Activated CD4-positive, alpha-beta memory T cell treated with anti-CD3 and anti-CD28 coated beads for 36 hours (primary cell): ENCODE measurements at places on chromosomes 2 and 18. TPM values are rescaled to one million over a fixed set of nuclear protein-coding genes. Genes with fewer than 3 reads are reported as not detected.

Gene SERPINB4
- not detected for total RNA-seq

DNA sequence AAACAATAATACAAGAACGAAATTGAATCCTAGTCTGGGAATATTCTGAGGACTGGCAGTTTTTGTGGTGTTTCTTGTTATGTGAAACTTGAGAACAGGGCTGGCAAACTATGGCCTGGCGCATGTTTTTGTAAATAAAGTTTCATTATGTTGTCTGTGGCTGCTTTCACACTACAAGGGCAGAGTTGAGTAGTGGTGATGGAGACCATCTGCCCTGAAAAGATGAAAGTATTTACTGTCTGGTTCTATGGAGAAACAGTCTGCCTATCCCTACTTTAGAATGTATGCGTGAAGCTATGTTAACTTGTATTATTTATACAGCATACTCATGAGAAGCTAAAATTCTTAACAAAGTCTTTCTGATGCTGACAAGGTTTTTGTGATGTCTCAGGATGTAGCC is 351.9 kb downstream of the LRRTM1 start:
- DNase-seq: no peak
- H3K4me1 ChIP-seq: no peaks in the 10 kb centered on the region
- no peak overlapping the region for H3K27ac ChIP-seq
- no peaks in the 10 kb centered on the region for H3K27me3 ChIP-seq
- no peak overlapping the region for H3K4me3 ChIP-seq

DNA sequence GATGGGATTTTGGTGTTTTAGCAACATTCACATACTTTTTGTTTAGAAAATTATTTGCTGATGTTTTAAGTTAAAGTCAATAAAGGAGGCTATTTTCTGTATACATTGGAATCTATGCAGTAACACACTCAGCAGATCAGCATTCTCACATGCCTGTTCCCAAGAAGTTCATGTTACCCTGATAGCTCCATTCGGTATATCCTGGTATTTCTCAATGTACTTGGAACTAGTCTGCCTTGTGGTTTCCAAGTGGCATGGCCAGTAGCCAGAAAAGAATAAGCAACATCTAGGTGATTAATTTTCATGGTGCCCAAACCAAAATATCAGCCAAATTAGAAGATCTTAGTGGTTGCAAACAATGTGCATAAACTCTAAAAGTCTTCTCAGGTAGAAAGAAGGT is 5.2 kb upstream of the NCAPH start:
- H3K36me3 ChIP-seq: peaks cover 33% of the 10 kb centered on the region
- peaks cover 49% of the 10 kb centered on the region for H3K4me1 ChIP-seq
- DNase-seq: no peak
- H3K4me3 ChIP-seq: no peak overlapping the region
- H3K27ac ChIP-seq: no peak overlapping the region
- H3K27me3 ChIP-seq: no peaks in the 10 kb centered on the region

- peaks cover 8% of the 10 kb centered on the region for H3K4me1 ChIP-seq
- DNase-seq: no peak
- no peaks in the 10 kb centered on the region for H3K27me3 ChIP-seq
- no peak overlapping the region for H3K4me3 ChIP-seq
- peaks cover 13% of the 10 kb centered on the region for H3K36me3 ChIP-seq
Measured at GRCh38 chr2:61288070-61288841, 126.3 kb downstream of the C2orf74 start.

DNA sequence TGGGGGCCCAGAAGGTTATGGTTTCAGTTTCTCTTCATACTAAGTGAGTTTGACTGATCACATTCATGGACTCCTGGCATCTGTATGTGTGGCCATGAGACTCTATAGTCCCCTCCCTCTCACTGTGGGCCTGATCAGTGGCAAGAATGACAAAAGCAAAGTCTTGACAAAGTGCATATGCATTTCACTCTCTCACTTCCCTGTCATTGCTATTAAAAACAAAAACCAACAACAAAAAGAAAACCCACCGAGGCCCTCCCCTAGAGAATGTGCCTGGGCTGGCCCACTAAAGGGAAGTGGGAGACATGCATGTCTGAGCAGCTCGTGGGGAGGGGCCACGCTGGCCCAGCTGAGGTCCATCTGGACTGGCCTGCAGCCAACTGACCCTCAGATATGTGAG is 600.1 kb upstream of the RAB6C start:
- H3K27me3 ChIP-seq: no peaks in the 10 kb centered on the region
- H3K27ac ChIP-seq: no peak overlapping the region
- H3K4me1 ChIP-seq: no peaks in the 10 kb centered on the region
- H3K36me3 ChIP-seq: no peaks in the 10 kb centered on the region
- no peak for DNase-seq
- H3K4me3 ChIP-seq: no peak overlapping the region

DNA sequence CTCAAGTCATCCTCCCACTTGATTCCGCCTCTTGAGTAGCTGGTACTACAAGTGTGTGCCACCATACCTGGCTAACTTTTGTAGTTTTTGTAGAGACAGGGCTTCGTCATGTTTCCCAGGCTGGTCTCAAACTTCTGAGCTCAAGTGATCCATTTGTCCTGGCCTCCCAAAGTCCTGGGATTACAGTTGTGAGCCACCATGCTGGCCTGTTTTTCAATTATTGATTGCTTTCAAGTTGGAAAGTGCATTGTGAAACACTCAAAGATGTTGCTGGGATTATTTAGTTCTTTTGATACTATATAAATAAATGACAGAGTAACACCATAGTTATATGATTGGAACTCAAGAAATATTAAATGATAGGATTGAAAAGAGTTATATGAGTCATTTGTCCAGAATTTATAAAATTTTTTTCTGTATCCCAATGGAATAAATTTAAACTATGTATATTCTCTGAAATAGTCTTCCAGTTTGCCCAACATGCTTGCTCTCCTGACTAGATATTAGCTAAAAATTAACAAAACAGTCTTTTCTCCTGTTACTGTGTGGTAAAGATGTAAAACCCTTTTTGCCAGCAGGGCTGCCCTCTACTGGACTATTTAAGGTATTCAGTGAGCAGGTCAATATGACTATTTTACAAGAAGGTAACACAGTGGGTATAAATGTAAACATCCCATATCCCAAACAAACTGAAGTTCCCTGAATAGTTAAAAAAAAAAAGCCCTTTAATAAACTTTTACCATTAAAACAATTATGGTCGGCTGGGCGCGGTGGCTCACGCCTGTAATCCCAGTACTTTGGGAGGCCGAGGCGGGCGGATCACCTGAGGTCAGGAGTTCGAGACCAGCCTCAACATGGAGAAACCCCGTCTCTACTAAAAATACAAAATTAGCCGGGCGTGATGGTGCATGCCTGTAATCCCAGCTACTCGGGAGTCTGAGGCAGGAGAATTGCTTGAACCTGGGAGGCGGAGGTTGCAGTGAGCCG is 42.7 kb downstream of the ACSL3 start:
- peaks cover 2% of the 10 kb centered on the region for H3K36me3 ChIP-seq
- H3K4me3 ChIP-seq: no peak overlapping the region
- H3K27ac ChIP-seq: no peak overlapping the region
- peaks cover 13% of the 10 kb centered on the region for H3K4me1 ChIP-seq
- DNase-seq: peak; percentile 34

Gene LYG2
- total RNA-seq: not detected

DNA sequence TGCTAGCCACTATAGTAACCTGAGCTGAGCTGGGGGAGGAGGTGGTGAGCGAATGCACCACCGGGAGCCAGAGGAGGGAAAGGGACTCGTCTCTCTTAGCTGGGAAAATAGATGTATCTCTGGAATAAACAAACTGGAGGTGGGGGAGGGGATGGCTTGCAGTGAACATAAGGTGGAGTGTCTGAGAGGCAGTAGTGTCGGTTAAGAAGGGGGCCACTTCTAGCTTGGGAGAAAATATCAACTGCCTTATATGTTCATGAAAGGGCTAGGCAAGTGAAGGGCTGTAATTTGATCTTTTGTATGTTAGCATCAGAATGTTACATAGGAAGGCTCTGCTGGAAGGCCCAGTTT is 2.2 kb downstream of the SETBP1 start:
- H3K27me3 ChIP-seq: peaks cover 30% of the 10 kb centered on the region
- H3K27ac ChIP-seq: no peak overlapping the region

- no peaks in the 10 kb centered on the region for H3K27me3 ChIP-seq
- H3K27ac ChIP-seq: no peak overlapping the region
- DNase-seq: no peak
- peaks cover 65% of the 10 kb centered on the region for H3K4me1 ChIP-seq
Measured at GRCh38 chr2:239226677-239227581, 173.9 kb downstream of the HDAC4 start.

GRCh38 chr2:160201849-160202539 is 1.9 kb upstream of the ITGB6 start:
- peaks cover 2% of the 10 kb centered on the region for H3K27me3 ChIP-seq
- H3K4me3 ChIP-seq: no peak overlapping the region
- no peak for DNase-seq
- no peaks in the 10 kb centered on the region for H3K4me1 ChIP-seq

Gene RGPD4
- total RNA-seq: not detected

- H3K27ac ChIP-seq: no peak overlapping the region
- no peaks in the 10 kb centered on the region for H3K36me3 ChIP-seq
- no peaks in the 10 kb centered on the region for H3K27me3 ChIP-seq
- DNase-seq: no peak
- no peaks in the 10 kb centered on the region for H3K4me1 ChIP-seq
- no peak overlapping the region for H3K4me3 ChIP-seq
Measured at GRCh38 chr2:34365932-34366331, 766.8 kb upstream of the FAM98A start.

- no peak overlapping the region for H3K4me3 ChIP-seq
- peaks cover 54% of the 10 kb centered on the region for H3K36me3 ChIP-seq
- no peaks in the 10 kb centered on the region for H3K27me3 ChIP-seq
- H3K27ac ChIP-seq: peak overlapping the region; percentile 94
Measured at GRCh38 chr18:79406708-79407107, 11.0 kb downstream of the NFATC1 start.

- H3K4me3 ChIP-seq: no peak overlapping the region
- H3K27ac ChIP-seq: no peak overlapping the region
- peaks cover 10% of the 10 kb centered on the region for H3K4me1 ChIP-seq
- H3K27me3 ChIP-seq: no peaks in the 10 kb centered on the region
- DNase-seq: no peak
Measured at GRCh38 chr18:23877371-23877770, 137.2 kb upstream of the TTC39C start.
